ENCODE measurements at places on chromosomes 13 and 19.

DNA sequence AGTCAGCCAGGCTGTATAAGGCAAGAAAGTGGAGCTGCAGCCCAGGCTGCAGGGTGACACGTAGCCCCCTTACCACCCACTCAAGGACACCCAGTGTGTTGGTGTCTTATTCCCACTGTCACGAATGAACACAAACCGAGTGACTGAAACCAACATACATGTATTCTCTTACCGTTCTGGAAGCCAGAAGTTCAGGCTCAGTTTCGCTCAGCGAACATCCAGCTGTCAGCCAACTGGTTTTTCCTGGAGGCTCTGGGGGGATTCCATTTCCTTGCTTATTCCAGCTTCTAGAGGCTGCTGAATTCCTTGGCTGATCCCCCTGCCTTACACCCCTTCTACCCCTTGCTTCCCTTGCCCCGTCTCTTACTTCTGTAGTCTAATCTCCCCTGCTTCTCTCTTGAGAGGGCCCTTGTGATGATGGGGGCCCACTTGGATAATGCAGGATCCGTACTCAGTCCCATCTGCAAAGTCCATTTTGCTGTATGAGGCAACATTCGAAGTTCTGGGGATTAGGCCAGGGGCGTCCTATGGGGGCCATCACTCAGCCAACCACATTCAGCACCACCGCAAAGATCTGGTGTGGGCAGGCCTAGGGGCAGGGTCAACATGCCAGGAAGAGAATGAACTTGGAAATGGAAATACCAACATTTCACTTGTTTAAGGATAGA lies 47.3 kb upstream of the MTIF3 start:
- DNase-seq = no peak

DNA sequence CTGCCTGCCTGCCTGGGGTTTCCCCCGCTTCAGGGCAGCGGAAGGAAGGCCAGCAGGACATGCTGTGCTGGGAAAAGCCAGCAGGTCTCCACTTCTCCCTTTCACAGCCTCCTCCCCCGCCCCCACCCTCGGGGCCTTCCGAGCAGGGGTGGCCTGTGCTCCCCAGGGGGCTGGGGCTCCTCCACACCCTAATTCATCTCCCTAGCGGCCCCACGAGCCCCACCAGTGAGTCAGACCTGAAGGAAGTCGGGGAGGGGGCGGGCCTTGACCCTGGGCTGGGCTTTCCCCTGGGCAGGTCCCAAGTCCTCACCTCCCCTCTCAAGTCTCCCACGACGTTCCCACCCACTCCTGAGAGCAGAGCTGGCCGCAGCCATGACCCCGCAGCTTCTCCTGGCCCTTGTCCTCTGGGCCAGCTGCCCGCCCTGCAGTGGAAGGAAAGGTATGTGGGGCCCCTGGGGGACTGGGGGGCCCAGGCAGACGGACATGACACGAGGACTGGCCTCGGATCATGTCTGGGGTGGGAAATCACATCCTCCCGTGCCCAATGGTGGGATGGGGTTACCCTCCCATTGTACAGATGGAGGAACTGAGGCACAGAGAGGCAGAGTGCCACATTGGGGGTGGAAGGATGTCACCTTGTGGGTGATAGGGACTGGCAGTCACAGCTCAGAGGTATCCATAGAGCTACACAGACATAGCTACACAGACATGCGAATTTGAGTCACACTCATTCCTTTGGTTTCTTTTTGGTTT lies at the start of gene EBI3:
Gene EBI3, plus strand, starts transcription at position 345 of the 753 bp plus-strand sequence. Its CDS starts 28 bp downstream, at position 373.
- DNase-seq = no peak

DNA sequence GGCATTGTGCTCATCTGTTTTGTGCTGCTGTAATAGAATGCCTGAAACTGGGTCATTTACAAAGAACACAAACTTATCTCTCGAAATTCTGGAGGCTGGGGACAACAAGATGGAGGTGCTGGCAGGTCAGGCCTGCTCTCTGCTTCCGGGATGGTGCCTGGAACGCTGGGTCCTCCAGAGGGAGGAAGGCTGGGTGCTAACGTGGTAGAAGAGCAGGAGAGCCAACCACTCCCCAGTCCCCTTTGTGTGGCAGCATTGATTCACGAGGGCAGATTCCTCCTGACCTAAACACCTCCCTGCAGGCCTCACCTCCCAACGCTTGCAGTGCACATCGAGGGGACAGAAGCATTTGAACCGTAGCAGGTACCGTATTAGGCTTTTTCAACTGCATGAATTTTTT lies 34.1 kb upstream of the TFDP1 start:
- DNase-seq = no peak

GRCh38 chr19:19406878-19407632 lies 1.6 kb downstream of the GATAD2A start:
- peak; percentile 43 for DNase-seq

DNA sequence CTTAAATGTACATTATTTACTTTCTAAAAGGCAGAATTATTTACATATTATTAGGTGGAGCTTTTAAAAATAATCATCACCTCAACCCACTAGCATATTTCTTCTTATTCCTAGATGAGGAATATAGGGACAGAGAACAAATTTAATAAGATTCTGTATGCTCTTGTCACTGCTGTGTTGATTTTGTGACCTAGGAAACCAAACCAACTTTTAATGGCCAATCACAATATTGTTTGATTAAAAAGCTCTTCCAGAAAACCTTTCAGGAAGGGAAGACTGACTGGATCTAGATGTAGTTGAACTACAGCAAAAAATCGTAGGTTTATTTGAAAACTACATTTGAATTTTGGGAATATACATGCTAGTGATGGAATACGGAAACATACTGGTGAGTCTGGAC lies 91.8 kb upstream of the RAP2A start:
- no peak for DNase-seq

DNA sequence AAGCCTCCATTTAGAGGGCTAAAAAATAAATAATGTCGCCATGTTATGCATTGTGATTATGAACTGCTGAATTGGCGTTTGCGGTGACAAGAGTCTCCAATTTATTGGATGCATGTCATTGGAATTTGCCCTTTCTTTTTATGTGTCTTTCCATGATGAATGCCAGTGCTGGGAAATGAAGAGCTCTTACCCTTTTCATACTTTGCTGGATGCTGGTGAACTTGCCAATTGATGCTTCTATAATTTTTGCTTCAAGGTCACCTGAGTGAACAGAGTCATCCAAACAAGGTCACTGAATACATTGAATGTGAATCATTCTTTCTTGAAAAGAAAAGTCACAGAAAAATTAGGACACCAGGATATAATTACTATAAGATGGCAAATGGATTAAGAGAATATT lies 348.2 kb downstream of the OXGR1 start:
- DNase-seq = no peak

DNA sequence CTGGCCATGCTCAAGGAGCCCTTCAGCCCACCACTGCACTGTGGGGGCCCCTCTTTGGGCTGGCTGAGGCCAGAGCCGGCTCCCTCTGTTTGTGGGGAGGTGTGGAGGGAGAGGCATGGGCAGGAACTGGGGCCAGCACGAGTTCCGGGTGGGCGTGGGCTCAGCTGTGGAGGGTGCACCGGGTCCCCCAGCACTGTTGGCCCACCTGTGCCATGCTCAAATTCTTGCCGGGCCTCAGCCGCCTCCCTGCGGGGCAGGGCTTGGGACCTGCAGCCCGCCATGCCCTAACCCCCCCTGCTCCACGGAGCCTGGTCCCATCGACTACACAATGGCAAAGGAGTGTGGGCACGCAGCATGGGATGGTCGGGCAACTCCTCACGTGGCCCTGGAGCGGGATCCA lies 38.8 kb upstream of the TNFRSF19 start:
- no peak for DNase-seq

DNA sequence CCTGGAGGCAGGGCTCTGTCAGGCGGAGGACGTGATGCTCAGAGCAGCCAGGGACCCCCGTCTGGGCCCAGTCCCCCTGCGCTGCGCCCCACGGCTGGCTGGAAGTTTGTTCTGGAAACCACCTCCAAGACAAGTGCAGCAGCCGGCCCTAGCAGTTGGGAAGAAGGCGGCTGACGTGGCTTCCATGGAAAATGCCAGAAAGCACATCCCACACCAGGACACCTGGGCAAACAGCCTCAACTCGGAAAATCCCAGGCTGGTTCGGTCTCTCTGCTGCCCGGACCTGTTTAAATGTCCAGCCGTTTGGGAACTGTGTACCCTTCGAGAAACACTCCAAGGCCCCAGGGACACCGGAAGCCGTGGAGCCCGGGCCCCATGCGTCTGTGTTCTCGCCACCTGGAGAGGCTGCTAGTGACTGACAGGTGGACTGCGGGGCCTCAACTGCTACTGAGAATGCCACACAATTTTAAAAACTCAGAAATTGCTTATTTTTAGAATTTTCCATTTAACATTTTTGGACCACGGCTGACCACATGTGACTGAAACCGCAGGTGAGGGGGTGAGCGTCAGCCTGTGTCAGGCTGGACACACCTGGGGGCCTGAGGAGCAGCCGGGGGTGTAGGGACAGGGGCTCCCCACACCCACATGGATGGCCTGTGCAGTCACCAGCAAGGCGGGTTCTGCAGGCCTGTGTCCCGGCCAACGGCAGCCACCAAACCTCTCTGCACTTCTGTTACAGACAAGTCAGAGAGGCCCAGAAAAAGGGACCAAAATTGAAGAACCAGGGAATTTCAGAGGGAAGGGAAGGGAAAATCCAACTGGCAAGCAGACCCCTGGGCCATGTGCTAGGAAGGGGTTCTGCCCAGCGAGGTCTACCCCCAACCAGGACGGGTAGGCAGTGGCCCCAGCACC lies 31.7 kb downstream of the RASA3 start:
- no peak for DNase-seq

DNA sequence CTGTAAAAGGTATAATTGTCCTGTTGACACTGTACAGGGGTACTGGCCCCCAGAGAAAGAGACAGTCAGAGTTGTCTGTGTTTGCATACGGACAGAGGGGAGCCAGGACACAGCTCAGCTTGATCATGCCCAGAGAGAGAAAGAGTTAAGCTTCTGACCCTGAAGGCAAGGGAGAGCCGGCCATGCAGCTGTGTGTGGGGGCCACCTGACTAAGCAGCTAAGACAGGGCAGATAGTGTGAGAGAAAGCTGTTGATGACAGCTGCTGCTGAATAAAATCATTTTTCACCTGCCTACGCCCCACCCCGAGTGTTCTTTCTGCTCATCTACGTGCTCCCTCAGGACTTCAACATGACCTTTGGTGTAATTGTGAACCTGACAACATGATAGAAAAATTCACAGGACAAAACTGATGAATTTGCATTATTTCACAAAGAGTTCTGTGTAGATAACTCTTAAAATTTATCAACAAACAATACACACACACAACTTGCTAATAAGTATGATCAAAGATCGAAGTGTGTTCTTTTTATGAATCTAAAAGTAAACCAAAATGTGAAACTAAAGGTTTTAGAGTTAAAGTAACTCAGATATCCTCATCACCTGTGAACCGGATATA lies 1294.3 kb upstream of the ATXN8OS start:
- no peak for DNase-seq

- DNase-seq = no peak
Measured at GRCh38 chr13:77596777-77597176, 61.3 kb downstream of the SCEL start.

DNA sequence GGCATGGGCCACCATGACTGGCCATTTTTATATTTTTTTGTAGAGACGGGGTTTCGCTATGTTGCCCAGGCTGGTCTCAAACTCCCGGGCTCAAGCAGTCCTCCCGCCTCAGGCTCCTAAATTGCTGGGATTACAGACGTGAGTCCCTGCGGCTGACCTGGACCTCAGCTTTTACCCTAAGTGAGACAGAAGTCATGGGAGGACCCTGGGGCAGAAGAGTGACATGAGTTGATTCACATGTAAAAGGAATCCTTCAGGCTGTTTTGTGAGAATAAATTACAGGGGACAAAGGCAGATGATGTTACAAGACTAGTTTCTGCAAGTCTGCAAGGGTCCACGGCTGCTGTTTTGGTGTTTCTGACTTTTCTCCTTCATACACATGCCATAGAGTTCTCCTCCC lies 2.6 kb upstream of the BCAM start:
- no peak for DNase-seq

GRCh38 chr19:32453736-32454135 lies 48.2 kb downstream of the DPY19L3 start:
- DNase-seq = no peak

DNA sequence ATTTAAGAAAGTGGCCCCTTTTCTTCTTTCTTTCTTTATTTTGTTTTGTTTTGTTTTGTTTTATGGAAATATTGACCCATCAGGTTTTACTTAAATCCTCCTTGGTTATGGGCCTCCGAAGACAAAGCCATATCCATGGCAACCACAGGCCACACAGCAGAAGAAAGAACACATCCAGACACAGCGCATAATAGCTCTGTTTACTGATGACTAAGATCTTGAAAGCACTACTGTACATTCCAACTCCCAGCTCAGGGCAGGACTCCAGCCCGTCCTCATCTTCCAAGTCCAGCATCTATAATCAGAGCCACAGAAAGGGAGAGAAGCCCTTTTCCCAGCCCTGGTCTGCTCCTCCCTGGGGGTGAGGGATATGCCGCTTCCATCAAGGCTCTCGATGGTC lies 84.3 kb downstream of the NUFIP1 start:
- DNase-seq = no peak

DNA sequence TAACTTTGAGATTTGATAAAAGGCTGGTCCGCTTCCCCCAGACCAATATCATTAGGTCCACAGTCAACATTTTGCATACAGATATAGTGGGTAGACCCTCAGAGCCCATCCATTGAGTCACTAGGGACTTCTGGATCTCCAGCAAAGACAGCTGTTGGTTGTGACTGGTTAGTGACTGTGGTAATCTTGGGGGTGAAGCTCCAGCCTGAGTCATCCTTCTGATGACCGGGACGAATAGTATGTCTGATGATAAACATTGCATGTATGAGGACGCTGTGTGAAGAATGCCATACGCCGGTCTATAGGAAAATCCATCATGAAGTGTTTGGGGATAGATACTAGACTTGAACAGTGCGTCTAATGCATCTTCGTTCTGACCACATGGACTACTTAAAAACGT lies 307.0 kb downstream of the UQCRFS1 start:
- DNase-seq = no peak

- DNase-seq = peak; percentile 15
Measured at GRCh38 chr13:32031025-32031814, at the start of gene FRY. FRY (plus strand) TSS chr13:32031774; CDS start chr13:32031796, 22 bp downstream.

- DNase-seq = no peak
Measured at GRCh38 chr13:48819376-48819775, 156.3 kb upstream of the FNDC3A start.

GRCh38 chr19:5155586-5156210 lies 184.9 kb downstream of the PTPRS start:
- DNase-seq = no peak

DNA sequence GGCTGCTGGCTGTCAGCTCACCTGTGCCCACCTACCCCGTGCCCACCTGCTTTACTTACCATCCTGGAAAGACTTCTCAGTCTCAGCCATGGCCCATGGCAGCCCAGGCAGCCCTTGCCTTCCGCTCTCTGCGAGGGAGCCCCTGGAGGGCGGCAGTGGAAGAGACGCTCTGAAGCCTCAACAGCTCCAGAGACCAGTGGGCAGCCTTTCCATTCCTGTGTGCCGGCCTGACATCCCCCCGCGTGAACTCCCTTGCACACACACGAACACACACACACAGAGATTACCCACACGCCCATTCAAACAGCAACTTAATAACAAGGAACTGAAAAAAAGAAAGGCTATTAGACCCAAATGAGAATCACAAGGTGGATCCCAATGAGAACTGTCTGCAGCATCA lies 14.2 kb upstream of the RASA3 start:
- DNase-seq = no peak

Measured in activated CD4-positive, alpha-beta T cell treated with anti-CD3 and anti-CD28 coated beads for 1 hour (primary cell).